ENCODE measurements at places on chromosomes 16 and 17. TPM values are rescaled to one million over a fixed set of nuclear protein-coding genes. Genes with fewer than 3 reads are reported as not detected.

DNA sequence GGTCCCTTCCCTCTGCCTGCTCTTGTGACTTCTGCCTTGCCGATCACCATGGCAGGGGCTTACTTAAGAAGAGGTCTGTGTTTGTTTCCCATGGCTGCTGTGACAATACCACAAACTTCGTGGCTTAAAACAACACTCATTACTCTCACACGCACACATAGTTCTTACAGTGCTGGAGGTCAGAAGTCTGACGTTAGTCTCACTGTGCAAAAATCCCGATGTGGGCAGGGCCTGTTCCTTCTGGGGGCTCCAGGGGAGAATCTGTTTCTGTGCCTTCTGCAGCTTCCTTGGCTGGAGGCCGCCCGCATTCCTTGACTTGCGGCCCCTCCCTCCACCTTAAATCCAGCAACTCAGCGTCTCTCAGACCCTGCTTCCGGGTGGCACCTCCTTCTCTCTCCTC is 249.2 kb upstream of the GSE1 start:
- H3K27me3 ChIP-seq, result no peaks in the 10 kb centered on the region
- peak overlapping the region; percentile 40 for H3K27ac ChIP-seq
- DNase-seq, result peak; percentile 74
- H3K4me3 ChIP-seq, result no peak overlapping the region
- H3K36me3 ChIP-seq, result no peaks in the 10 kb centered on the region

- H3K36me3 ChIP-seq, result 0 out of 2 replicates have a peak, but pooled peaks cover 6% of the 10 kb centered on the region
- no peak for DNase-seq
- no peak overlapping the region for H3K27ac ChIP-seq
Measured at GRCh38 chr16:20871941-20872815, 28.0 kb downstream of the DCUN1D3 start.

DNA sequence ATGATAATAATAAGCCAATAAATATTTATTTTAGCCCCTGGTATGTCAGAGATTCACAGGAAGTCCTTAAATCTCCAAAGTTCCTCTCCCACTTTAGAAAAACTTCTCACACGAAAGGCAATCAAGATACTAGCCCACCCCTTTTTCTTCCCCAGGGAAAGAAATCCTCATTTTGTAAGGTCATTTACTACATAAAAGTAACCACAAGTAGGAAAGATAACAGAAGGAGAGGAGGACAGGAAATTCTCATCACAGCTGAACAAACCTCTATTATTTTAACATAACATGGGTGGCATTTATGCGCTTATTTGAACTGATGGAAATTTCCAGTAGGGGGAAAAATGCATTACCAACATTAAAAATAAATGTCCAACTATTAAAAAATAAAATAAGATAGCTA is 3.4 kb downstream of the FAM222B start:
- no peaks in the 10 kb centered on the region for H3K27me3 ChIP-seq
- DNase-seq, result no peak
- peaks cover 12% of the 10 kb centered on the region for H3K4me1 ChIP-seq

ZNF750 gene
- not detected for polyA plus RNA-seq

ST6GALNAC2 gene
- 0.96 TPM for polyA plus RNA-seq
